NCI-H1436 treated with DMSO at 0.1 percent for 48 hours (cell line): ENCODE measurements at places on chromosomes 5 and 9.

- DNase-seq = no peak
Measured at GRCh38 chr9:137074657-137075274, 2.6 kb upstream of the UAP1L1 start.

- no peak for DNase-seq
Measured at GRCh38 chr9:128053560-128053959, 13.6 kb downstream of the NAIF1 start.

DNA sequence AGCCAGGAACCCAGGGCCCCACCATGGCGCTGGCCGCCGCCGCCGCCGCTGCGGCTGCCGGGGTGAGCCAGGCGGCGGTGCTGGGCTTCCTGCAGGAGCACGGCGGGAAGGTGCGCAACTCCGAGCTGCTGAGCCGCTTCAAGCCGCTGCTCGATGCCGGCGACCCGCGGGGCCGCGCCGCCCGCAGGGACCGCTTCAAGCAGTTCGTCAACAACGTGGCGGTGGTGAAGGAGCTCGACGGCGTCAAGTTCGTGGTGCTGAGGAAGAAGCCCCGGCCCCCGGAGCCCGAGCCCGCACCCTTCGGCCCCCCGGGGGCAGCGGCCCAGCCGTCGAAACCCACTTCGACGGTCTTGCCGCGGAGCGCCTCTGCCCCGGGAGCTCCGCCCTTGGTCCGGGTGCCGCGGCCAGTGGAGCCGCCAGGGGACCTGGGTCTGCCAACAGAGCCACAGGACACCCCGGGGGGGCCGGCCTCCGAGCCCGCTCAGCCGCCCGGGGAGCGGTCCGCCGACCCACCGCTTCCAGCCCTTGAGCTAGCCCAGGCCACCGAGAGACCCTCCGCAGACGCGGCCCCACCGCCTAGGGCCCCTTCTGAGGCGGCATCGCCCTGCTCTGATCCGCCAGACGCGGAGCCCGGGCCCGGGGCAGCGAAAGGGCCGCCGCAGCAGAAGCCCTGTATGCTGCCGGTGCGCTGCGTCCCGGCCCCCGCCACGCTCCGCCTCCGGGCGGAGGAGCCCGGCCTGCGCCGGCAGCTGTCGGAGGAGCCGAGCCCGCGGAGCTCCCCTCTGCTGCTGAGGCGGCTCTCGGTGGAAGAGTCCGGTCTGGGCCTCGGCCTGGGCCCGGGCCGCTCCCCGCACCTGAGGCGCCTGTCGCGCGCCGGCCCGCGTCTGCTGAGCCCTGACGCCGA, 749 bp downstream of the SOWAHA start:
- no peak for DNase-seq

GRCh38 chr9:106958955-106959657, 96.1 kb downstream of the ZNF462 start:
- DNase-seq = no peak

- no peak for DNase-seq
Measured at GRCh38 chr5:108675736-108676135, 72.0 kb upstream of the FER start.

DNA sequence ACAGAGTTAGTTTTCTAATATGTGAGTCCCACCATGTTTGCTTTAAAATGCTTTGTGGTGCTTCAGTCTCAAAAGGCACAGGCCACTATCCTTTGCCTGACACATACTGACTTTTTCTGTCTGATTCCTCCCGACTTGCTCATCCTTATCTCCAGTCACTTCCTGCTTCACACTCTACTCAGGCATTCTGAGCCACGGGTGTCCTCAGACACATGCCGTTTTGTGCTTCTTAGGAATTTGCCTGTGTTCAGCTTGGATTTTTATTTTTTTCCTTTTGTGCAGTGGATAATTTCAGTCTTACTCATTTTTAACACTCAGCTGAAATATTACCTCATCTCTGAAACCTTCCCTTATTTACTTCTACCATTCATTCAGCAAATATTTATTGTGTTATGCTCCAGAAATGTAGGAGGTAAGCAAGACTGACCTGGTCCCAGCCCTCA, 54.1 kb downstream of the MAN2A1 start:
- no peak for DNase-seq
